ENCODE measurements at places on chromosomes 3 and 15.

GRCh38 chr15:77481670-77482069 lies 61.0 kb downstream of the HMG20A start:
- DNase-seq: no peak

- no peak for DNase-seq
Observed at GRCh38 chr3:58006661-58007060, 1.6 kb upstream of the FLNB start.

DNA sequence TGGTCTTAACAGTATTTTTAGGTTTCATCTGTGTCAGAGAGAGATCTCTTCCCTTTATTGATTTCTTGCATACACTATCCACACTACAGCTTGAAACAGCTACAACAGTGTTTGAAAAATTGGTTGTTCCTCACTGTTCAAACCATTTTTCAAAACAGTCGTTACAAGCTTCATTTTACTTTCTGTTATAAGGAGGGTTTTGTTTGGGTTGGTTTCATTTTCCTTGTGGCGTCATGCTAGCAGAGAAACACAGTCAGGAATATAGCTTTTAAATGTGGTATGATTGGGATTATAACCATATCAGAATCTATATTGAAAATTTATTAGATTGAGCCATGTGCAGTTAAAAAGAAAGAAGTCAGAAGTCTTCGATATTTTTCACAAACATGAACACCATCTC lies 400.6 kb downstream of the ZBTB20 start:
- no peak for DNase-seq

DNA sequence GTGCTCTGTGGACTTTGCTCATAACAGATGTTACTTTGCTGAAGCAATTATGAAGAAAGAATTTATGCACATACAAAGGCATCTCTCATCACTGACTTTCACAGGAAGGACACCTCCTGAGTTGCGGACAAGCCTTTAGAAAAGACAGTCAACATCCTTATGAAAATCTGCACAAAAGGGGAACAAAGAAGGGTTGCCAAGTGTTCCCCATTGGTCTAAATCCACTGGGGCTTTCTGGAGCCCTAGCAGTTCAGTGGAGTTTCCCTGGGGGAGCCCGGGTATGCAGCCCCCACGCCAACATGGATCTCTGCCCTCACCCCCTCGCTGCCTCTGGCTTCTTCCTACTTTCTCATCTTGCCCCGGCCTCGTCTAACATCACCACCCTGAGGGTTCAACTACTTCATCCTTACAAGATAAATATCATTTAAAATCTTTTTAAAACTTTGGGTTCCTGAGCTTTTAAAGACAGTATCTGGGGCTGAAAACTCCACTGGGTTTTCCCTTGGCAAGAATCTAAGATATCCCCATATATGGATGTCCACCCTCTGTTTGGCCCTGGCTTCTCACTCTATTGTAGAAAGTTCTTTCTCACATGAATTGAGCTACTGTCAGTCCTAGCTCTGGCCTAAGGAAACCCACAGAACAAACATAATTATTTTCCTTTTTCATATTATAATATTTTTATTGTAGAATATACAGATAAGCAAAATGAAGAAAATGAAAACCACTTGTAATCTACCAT lies 207.9 kb upstream of the RGMA start:
- DNase-seq: no peak

DNA sequence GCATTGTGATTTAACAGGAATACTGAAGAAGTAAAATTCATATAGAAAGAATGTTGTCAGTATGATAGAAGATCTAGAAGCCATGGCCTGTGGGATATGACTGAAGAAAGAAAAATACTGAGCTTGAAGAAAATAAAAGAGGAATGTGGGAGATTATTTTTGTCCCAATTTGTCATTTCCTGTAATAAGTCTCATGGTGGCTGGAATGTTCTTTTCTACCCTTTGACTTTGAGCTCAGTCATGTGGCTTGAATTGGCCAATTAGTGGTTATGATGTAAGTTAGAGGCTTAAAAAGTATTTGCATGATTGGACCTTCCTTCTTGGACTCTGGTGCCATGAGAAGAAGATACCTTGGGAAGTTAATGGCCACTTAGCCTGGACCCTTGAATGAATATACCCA lies 14.1 kb downstream of the APH1B start:
- no peak for DNase-seq

DNA sequence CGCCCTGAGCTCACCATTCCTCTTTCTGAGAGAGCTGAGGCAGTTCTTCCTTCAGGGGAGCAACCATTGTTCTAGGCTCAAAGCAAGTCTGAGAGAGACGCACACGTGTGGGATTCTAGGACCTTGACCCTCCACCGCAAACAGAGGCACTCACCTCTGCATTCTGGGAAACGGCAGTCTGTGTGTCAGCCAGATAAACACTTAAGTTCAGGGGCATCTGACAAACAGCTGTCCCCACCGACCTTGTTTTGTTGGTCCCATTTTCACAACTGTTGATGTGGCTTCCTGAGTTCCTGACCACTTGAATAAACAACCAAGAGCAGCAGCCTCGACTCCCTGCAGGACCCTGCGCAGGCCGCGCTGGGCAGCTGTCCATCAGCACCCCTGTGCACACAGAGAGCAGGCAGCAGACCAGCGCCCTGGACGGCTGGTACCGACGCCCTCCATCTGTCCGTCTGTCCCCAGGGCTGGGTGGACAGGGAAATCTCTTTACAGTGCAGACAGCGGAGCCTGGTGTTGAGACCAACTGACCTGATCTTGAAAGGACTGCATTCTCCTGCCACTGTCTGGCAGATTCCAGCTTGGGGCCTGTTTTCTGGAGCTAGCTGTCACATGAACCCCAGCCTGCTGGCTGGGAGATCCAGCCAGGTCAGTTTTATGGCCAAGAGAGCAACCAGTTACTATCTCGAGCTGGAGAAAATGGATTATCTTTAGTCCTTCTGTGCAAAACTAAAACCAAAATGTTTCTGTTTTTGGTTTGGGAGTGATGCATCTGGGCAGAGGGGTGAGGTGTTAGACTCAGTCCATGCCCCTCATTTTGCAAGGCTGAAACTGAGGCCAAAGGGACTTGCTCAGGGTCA lies 64.2 kb downstream of the FAM43A start:
- DNase-seq: no peak

GRCh38 chr3:21433751-21434150 lies 317.3 kb downstream of the ZNF385D start:
- DNase-seq: no peak

DNA sequence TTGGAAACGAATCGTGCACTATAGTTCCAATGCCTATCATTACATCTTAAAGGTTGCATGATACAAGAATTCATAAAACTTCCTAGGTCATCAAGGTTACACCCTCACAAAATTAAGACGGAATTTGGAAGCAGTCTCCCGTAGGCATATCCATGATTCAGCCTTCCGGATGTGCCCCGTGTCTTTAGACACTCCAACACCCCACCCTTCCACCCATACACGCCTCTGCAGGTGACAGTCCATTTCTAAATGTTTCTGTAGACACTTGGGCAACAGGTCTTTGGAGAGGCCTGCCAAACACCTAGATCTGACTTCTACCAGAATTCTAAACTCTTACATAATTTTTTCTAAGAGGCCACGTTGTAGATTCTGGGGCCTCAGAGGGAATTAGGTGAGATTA lies 49.8 kb downstream of the LDHAL6B start:
- no peak for DNase-seq

- DNase-seq: no peak
Observed at GRCh38 chr15:81002331-81003096, 1.8 kb downstream of the TLNRD1 start.

- no peak for DNase-seq
Observed at GRCh38 chr3:134392336-134392983, 18.2 kb upstream of the AMOTL2 start.

- DNase-seq: no peak
Observed at GRCh38 chr3:65497236-65497635, 541.5 kb downstream of the MAGI1 start.

GRCh38 chr3:45001738-45002137 lies 24.4 kb upstream of the CLEC3B start:
- no peak for DNase-seq

DNA sequence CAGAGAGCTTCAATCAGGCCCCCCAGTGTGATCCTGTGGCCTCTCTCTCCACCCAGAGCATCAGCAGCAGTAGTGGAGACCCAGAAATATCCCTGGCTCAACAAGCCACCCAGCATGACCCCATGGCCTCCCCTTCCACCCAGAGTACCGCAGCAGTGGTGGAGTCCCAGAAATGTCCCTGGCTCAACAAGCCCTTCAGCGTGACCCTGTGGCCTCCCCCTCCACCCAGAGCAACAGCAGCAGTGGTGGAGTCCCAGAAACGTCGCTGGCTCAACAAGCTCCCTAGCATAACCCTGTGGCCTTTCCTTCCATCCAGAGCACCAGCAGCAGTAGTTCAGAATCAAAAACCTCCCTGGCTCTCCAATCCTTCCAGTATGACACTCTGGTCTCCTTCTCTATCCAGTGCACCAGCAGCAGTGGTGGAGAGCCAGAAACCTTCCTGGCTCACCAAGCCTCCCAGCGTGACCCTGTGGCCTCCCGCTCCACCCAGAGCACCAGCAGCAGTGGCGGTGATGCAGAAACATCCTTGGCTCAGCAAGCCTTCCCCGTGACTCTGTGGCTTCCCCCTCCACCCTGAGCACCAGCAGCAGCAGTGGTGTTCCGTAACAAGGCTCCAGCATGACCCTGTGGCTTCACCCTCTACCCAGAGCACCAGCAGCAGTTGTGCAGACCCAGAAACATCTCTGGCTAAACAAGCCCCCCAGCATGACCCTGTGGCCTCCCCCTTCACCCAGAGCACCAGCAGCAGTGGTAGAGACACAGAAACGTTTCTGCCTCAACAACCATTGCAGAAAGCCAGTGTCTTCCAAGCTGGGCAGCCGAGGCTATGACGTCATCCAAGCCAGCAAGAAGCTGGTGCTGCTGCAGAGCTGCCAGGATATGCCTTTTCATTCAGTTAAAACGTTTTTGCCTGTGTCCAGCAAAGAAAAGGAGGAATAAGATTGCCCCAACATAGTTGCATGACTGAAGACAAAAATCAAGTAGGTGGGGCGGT lies 61.3 kb upstream of the TAMM41 start:
- DNase-seq: no peak

GRCh38 chr3:40930756-40931155 lies 268.5 kb upstream of the CTNNB1 start:
- DNase-seq: no peak

GRCh38 chr3:411226-411625 lies 214.7 kb downstream of the CHL1 start:
- DNase-seq: no peak

DNA sequence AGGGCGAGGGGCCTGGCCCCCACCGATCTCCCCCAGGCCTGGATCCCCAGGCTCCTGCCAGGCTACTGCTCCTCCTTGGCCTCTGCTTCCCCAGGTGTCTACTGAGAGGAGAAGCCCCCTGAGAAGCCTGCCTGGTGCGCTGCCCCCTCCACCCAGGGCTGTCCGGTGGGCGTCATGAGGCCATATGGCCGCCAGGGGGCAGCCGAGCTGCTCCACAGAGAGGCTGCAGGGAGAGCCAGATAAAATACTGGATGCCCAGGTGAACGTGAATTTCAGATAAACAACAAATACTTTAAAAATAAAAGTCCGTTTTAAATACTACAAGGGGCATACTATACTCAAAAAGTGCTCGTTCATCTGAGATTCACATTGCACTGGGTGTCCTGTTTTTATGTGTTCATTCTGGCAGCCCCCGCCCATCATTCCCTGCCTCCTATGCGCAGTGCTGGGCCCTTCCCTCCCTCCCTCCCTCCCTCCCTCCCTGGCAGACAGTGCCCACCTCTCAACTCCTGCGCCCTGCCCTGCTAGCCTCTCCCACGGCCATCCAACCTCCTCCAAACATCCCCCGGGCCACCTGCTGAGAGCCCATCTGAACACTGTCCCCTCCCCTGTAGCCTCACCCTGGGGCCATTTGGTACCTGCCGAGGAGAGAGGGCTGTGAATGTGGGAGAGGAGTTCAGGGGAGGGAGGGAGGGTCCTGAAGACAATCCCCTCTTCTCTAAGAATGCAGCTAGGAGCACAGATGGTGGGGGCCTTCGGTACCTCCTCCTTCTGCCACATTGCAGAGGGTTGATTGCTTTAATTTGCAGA lies 29.6 kb downstream of the PSTPIP1 start:
- peak; percentile 26 for DNase-seq

- DNase-seq: no peak
Observed at GRCh38 chr3:46990573-46991374, 11.3 kb downstream of the NBEAL2 start.

DNA sequence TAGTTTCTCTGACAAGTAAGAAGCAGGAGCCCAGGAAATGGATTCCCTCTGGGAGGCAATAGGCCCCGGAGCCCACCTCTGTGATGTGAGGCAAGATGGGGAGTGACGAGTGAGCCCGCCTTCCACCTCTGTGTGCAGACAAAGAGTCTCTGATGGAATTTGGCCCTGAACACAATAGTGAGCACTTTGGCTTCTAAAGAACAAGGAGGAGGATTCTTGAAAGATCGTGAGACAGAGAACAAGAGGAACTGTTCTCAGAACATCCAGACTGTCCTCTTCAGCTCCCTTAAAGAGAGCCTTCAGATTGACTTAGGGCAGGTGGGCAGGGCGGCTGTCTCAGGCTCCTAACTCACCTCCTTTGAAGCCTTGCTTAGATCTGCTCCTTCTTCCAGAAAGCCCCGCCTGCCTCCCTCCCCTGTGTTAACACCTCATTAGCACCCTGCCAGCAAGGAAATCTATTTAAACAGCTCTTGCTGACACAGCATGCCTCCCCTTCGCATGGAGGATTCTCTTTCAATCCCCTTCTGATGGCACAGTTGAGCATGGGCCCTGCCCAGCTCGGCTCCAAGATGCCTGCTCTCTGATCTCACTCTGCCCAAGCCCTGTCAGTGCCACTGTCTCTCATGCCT lies 430.3 kb downstream of the NTRK3 start:
- no peak for DNase-seq

- DNase-seq: peak; percentile 96
Observed at GRCh38 chr15:81293728-81294515, 30.0 kb downstream of the STARD5 start.

DNA sequence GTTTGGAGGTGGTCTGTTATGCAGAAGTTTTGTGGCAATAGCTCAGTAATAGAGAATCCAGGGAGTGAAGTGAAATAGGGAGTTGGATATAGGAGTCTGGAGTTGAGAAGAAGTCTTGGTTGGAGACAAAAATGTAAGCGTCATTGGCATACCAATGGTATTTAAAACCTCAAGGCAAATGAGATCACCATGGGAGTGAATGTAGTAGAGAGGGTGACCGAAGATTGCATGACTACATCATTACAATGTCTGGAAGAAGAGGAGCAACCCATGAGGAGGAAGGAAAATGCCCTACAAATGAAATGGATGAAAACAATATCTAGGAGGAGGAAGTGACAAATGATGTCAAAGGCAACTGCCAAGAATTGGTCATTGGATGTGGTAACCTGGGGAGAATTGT lies 54.4 kb downstream of the CNTN4 start:
- DNase-seq: no peak

- DNase-seq: no peak
Observed at GRCh38 chr3:171460725-171461524, 720 bp upstream of the TNIK start.

Data from Jurkat, Clone E6-1 (cell line).